Umbilical cord (tissue), 2 donors: ENCODE measurements at places on chromosomes 2 and 18. TPM values are rescaled to one million over a fixed set of nuclear protein-coding genes. Genes with fewer than 3 reads are reported as not detected.

The POTEI gene
- 0.96 TPM for total RNA-seq

- peak; percentile 86 for DNase-seq
Observed at GRCh38 chr2:217685255-217685605, 317.6 kb downstream of the TNS1 start.

DNA sequence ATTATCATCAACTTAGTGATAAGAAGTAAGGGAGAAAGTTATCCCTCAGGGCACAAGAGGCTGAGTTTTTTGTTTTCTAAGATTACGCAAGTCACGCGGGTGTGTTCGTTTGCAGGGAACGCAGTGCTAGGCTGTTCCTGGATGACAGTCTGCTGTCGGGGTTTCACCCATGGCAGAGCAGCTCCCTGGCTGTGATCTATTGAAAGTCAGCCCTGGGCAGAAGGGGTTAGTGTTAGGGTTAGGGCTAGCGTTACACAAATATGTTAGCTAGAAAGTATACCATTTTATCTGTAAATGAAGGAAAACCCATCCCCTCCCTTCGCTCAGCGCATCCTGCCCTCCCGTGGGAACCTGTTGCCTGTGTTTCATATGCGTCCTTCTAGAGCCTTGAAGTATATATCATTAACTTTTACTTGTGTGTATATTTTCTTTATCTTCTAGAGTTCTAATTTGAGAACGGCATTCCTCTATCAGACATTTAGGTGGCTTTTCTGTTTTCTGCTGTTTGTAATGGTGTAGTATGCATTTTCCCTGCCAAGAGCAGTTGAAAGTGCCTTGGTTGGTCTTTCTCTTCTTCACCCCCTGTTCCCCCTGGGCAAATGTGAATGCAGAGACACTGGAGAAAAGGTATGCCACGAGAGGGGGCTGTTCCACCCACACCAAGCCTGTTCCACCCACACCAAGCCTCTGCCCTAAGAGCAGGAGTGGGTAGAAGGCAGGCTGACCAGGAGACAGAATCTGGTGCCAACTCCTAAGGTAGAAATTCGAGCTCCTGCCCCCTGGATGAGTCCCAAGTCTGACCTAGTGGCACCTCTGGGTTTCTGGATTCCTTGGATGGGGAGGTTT is 47.0 kb downstream of the ARMC9 start:
- no peak for DNase-seq

- DNase-seq = peak; percentile 72
Observed at GRCh38 chr2:106020821-106021661, 173.1 kb downstream of the UXS1 start.

The HJURP gene
- 3.9 TPM for total RNA-seq

DNA sequence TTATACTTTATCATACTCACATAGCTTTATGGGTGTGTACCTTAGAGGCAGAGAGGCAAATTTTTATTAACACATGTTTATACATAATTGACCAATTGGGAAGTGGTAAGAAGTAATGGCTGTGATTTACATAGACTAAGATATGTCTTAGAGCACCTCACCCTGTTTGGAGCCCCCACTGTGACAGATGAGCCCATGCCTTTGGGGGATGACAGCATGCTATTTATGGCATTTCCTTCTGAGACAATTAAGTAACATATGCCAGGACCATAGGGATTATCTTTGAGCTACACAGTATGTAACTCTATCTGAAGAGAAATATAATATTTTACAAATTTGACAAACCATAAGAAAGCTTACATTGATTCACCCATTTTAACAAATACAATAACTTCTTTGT is 1655.3 kb upstream of the ACVR2A start:
- peak; percentile 69 for DNase-seq

- DNase-seq = peak; percentile 71
Observed at GRCh38 chr2:237421542-237422116, 7.7 kb upstream of the COL6A3 start.

- no peak for DNase-seq
Observed at GRCh38 chr2:159177957-159178356, 108.5 kb downstream of the WDSUB1 start.

DNA sequence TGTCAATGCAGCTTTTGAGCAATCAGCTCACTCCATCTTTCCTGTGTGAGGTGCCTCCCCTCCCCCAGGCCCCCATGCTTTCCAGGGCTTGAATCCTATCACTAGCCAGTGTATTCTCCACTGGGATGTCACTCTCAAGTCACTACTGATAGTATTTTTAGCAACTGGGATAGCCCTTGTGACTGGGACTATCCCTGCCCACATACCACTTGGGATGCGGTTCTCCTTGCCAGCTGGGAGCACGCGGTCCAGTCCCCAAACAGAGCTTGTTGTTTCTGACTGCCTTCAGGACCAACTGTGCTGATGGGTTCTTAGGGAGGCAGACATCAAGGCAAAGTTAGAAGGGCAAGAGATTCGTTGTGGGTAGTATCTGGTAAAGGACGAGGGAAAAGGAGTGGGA is 134.9 kb downstream of the FAM161A start:
- DNase-seq = no peak

DNA sequence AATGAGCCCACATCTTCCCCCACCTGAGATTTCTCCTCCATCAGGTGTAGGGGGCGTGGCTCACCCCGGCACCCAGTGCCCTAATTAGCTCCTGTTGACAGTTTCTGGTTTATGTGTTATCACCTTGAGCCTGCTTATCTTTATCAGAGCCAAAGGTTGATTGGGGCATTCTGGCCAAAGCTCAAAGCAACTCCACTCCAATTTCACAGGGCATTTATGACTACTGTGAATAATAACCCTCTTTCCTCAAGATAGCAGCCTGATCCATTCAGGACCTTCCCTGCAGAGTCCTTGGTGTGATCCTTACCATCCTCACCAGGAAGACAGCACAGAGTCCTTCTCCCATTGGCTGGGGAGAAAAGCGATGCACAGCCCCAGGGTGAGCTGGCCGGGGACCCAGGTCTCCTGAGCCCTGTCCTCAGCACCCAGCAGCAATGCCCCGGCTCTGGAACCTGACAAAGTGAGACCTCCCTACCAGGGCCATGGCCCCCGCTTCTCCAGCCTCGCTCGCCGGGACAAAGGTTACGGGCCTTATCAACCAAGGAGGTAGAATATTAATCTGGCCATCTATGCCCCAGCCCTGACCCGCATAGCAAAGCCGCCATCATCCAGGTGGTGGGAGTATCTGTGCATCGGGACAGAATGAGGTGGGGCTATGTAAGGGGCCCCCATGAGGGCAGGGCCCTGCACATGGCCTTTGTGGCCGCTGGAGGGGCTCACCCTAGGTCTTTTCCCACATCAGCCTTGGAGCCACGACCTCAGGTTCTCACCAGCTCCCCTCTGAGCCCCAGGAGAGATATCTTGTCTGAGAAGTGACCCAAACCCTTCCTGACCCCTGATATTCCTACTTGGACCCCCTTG is 64.5 kb downstream of the ZFP36L2 start:
- DNase-seq = no peak

DNA sequence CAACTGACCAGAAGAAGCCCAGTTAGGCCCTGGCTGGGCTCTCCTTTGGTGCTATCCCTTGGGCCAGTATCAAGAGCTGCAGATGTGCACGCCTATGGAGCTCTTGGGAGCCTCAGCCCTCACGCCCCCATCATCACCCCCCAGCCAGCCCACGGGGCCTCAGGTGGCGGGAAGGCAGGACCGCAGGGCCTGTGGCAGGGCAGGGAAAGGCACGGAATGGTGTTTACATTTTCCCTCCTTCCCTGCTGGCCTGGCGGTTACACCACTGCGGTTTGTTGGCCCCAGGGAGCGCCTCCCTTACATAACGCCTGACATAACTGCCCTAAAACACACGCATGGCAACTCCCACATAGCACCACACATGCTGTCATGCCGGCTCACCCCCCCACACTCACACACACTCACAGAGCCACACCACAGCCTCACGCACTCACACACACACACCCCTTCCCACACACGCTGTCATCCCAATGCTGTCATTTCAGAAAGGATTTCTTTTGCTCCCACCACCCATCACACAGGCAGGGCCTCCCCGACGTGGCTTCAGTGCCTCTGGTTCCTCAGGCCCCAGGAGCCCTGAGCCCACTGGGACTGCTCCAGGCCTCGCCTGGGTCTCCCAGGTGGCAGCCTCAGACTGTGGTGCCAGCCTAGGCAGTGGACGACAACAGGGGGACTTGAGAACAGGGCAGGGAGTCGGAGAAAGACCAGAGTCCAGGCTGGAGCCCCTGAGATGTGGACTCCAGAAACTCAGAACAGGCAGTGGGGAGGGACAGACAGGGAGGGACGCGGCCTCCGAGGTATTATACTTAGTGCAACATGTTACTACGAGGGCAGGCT is 15.7 kb downstream of the ZFP36L2 start:
- DNase-seq = peak; percentile 75

The CXCR4 gene
- 7.5 TPM for total RNA-seq

- peak; percentile 35 for DNase-seq
Observed at GRCh38 chr2:234496055-234496834, 636 bp downstream of the ARL4C start.

DNA sequence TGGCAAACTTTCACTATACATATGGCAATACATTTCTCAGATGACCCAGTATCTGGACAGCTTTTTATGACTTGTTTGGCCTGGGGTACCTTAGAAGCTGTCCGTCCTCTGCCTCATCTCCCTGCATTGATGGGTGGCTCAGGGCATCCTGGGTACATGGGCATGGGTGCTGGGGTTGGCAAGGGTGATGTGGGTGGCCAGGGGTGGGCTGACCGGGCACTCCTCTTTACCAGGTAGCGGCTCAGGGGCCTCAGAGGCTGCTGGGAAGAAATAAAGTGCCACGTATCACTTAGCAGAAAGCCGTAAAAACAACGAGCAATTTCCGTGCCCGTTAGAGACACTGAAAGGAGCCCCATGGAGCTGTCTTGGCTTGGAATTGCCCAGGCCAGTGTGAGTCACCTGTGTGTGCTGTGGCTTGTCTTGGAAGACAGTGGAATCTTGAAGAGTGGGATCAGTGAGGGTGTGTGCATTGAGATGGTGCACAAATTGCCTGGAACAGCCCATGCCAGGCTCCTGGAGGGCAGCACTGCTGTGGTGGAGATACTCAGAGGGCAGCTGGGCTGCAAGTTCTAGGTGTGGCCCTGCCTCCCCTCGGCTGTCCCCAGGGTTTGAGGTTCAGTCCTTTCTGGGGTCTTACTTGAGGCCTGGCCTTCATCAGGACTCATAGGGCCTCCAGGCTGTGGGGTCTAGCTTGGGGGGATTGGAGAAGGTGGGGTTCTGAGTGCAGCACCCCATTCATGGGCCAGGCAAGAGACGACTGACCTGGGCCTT is 88.8 kb downstream of the FHOD3 start:
- DNase-seq = no peak

DNA sequence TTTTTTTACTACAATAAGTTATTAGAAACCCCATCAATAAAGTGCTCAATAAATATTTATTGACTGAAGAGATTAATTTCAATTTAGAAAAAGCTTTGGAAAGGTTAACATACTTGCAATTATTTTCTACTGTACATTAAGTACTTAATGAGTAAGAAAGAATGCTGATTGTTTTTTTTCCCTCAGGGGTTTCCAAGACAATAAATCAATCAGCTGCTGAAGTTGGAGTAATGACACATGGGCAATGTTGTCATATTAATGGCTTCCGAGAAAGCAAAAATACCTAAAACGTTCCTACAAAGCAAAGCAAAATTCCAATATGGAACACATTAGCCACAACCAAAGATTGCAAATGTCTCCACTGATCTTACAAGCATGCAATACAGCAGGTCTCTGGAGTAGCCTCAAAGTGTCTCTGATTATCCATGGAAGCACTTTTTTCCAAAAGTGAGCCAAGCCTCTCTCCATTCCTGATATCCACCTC is 66.7 kb downstream of the ZC3H6 start:
- no peak for DNase-seq

The ACADL gene
- total RNA-seq = 6.0 TPM

GRCh38 chr2:189412330-189412953 is 28.8 kb upstream of the WDR75 start:
- DNase-seq = peak; percentile 75

The TFCP2L1 gene
- total RNA-seq = 1.2 TPM

DNA sequence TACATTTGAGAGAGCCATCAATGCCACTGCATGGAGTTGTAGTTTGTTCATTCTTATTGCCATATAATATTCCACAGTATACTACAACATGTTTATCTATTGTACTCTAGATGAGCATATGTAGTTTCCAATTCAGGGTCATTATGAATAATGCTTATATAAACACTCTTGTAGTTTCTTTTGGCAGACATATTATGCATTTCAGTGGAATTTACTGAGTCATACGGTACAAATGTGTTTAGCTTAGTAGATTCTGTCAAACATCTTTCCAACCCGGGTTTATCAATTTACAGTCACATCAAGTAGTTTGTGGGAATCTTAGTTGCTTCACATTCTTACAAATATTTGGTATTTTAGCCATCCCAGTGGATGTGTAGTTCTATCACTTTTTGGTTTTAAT is 161.1 kb downstream of the KCNH7 start:
- DNase-seq = no peak

- DNase-seq = no peak
Observed at GRCh38 chr2:104658144-104658835, 195.6 kb upstream of the POU3F3 start.

- no peak for DNase-seq
Observed at GRCh38 chr18:37481072-37481471, 84.5 kb downstream of the CELF4 start.

The PAIP2B gene
- total RNA-seq = 6.3 TPM

- no peak for DNase-seq
Observed at GRCh38 chr2:187976259-187976985, 315.3 kb upstream of the GULP1 start.

The CPO gene
- total RNA-seq = not detected

DNA sequence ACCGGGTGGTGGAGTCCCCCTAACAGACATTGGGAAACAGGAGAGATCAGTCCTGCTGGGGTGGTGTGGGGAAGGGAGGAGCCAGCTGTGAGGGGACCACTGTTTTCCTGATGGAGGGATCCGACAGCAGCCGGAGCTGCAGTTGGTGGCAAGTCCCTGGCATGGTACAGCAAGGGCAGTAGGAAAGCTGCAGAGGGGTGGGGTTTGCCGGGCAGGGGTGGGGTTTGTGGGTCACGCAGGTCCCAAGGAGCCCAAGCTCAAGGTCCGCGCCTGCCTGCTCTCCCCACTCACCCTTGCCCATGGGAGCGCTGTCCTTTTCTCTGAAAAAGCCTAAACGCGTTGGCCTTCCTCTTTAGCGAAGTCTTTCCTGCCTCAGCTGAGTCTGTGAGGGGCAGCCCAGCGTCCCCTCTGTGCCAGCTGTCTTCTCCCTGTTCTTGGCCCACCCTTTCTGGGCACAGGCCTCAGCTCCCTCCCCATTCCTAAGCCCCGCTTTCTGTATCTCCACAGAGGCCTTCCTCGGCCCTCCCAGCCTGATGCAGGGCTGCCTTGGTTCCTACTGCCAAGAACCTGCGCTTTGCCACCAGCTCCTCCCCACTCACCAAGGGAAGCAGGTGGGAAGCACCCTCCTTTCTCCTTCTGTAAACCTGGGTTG is 29.3 kb upstream of the INHBB start:
- no peak for DNase-seq

DNA sequence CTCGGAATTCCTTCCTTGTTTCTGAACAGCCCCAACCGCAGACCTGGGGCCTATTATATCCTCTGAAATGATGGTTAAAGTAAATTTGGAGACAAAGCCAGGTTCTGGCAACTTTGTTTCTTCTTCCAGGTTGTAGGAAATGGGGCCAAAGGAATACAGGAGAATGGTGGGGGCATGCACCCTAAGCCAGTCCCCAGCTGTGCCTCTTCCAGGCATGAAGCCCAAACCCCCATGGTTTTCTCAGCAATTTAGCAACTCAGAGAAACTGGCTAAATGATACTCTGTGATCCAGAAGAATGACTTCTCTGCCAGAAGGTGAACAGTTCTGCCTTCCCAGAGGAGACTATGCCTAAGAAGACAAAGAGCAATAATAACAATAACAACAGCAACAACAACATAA is 635.0 kb upstream of the FANCL start:
- no peak for DNase-seq

The MC5R gene
- total RNA-seq = 1.7 TPM
